ENCODE measurements at places on chromosomes 4 and X.

DNA sequence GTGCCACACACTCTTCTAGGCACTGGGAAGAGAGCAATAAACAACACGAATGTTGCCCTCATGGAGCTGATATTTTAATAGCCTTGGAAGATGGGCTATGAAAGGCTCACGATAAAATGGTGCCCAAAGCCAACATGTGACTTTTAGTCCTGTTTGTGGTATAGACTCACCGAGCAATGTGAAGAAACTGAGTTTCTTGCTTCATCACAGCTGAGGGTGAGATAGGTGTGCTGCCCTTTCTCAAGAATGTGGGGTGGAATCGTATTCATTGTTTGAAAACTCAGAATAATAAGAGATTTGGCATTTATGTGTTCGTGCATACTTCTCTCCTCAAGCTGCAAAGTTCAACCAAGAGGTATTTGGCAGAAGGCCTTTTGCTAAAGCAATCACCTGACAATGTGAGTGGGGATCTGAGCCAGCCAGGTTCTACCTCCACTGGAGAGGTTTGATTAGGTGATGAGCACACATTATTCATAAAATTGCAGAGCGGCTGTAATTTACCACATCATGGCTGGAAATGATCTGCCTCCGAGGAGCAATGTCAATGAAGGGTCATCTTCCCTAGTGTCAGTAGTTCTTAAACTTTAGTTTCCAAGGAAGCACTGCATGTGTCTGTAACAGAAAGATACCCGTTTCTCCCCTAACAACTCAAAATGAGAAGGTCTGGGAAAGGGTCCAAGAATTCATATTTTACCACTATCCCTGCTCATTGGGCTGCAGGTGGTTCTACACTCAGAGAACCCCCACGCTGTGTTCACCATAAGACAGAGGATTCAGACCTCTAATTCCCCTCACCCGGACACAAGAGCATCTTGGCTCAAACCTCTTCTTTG is 41.9 kb upstream of the CBR4 start:
- no peak for DNase-seq

DNA sequence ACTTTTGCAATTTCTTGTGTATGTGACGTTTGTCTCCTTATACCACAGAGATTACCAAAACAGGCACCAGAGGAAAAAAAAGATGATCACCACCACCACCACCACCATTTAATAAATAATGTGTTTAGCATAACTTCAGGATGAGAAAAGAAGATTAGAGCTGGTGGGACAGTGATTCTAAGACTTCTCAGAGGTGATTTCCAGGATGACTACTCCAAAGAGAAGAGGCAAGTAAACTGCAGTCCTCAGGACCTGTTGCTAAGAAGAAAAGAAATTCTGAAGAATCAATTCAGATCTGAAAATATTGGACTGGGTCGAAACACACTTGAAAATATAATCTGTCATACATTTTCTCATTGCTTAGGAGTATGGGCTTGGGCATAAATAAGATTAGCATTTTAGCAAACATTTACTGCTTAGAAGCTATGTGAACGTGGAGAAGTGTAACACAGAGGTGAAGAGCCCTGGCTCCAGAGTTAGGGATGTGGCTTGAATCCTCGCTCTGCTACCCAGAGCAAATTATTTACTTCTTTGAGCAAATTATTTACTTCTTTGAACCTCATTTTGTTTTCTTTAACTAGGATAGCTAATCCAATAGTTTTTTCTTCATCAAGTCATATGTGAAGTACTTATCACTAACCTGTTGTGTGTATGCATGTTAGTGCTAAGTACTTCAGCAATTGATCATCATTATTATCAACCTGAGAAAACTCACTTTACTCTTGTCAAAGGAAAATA is 10.5 kb upstream of the YTHDC1 start:
- DNase-seq = no peak

- no peak for DNase-seq
These were observed 15.2 kb upstream of the ARHGAP24 start for GRCh38 chr4:85459736-85460135.

- no peak for DNase-seq
These were observed 243.1 kb upstream of the ANXA3 start for GRCh38 chr4:78308517-78308916.

DNA sequence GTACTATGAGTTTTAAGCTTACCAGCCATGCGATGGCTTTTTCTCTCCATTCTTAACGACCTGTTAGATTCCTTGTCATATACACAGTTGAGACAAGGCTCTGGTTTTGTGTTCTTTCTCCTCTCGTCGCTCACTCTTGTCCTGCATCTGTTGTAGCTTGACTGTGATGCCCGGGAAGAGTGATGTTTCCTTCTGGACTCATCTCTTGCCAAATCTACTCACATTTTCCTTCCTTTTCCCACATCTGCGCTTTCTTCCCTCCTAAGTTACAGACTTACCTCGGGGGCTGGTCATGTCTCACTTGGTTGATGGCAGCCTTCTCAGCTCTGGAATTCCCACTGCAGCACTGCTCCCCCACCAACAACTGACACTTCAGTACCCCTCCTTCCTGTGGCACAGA is 4.8 kb upstream of the MAP7D3 start:
- DNase-seq = no peak

DNA sequence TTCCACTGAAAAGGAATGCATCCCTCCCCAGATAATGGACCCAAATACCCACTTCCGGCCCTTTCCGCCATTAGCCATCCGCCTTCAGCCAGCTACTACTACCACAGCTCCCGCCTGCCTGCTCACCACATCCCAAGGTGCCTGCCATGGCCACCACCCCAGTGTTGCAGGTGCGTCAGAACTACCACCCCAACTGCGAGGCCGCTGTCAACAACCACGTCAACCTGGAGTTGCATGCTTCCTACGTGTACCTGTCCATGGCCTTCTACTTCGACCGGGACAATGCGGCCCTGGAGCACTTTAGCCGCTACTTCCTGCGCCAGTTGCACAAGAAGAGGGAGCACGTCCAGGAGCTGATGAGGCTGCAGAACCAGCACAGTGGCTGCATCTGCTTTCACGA is 92.2 kb downstream of the PRRG1 start:
- no peak for DNase-seq

- DNase-seq = no peak
These were observed 90.4 kb upstream of the SLC6A14 start for GRCh38 chrX:116345958-116346357.

DNA sequence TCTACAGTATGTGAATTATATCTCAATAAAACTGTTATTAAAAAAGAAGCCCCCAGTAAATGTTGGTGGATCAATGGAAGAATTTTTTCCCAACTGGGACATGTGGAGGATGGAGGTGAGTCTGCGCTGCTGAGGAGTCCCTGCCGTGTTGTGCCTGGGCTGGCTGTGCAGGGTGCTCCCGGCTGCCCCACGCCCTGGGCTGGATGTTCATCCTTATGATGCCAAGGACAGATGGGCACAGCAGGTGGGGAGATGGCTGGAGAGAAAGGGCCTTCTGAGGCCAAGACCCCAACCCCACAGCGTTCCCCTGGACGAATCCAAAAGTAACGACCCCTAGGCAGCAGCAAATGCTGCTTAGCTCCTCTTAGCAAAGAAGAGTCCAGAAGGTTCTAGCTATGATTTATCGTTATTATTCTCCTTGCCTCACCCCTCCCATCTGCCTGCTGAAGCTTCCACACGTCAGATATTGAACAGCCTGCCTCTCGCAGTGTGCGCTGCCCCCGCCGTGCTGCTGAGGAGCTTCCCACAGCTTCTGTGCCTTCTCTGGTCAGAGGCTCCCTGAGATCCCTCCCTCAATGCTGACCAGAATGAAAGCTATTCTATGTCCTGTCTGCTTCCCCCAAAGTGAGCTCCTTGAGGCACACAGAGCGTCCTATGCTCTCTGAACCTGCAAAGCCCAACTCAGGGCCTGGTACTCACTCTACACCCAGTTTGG is 26.5 kb downstream of the HMX1 start:
- no peak for DNase-seq

- no peak for DNase-seq
These were observed 8.5 kb downstream of the NUDT11 start for GRCh38 chrX:51487960-51488267.

DNA sequence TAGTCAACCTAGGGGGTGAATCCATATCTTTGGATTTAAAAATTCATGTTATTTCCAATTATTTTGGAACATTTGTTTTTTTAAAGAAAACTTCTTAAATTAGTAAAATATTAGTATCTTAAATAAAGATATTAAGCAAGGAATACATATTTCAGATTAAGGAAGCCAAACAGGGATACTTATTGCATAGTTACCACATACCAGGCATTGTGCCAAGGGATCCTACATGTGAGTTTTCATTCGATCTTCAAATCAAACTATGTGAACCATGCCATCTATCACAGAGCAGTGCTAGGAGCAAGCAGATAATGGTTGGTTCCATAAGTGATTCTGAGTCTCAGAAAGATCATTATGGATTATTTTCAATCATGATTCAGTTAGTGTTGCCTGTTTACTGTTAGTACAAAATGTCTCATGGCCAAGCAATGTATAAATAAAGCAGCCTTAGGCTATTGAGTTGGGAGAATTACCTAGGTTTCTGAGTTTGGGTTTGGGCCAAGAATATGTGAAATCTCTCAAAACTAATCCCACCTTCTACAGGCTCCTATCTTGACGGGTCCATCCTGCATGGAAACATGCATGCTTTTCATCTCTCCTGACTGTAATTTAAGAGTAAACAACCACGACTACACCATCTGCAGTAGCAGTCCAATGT is 176.7 kb downstream of the NPFFR2 start:
- no peak for DNase-seq

- DNase-seq = no peak
These were observed 1355.6 kb downstream of the FSTL5 start for GRCh38 chr4:160808174-160808573.

GRCh38 chrX:135421932-135422809 is at the start of gene SMIM10L2A:
SMIM10L2A (plus strand) TSS chrX:135421944; CDS start chrX:135422132, 188 bp downstream.
- no peak for DNase-seq

DNA sequence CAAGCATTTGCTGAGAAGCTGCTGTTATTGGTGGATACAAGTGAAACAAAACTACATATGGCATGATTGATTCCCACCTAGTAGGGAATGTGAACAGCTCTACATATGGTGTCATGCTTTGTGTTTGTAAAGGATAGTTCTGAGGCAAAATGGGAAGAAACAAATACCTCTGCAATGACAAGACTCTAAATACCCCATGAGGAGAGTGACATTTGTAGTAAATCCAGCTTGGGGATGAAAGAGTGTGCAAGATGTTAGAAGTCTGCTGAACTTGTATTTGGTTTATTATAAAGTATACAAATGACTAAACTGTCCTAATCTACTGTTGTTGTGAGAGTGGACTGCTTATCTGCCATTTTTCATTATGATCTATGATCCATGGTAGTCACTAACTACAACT is 120.8 kb upstream of the HS3ST1 start:
- DNase-seq = no peak

- no peak for DNase-seq
These were observed 37.7 kb downstream of the GPR82 start for GRCh38 chrX:41761702-41762101.

DNA sequence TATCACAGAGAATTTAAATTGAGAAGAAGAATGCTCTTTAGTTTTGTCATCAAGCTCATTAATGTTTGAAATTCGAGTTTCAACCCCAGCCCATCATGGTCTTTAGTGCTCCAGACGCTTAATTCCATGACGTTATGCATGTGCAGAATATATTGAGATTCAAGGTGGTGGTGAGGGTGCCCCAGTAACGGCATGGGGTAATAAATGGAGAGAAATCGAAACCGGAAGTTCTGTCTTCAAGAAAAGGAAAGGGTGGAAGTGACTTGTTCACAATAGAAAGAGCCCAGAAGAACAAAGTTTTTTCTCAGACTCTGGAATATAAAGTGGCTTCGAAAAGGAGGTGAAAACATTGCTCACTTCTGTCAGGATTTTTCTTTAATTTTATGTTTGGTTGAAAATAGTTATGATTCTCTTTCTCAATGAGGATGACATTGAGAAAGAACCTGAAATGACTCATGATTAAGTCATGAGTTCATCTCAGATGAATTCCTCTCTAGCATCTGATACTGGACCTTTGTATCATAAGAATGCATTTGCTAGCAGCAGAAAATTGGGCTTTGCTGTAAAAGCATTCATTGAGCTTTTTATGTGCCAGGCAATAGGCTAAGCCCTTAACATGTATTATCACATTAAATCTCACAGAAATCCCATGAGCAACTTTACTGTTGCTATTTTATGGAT is 779 bp upstream of the DDX60L start:
- DNase-seq = no peak

DNA sequence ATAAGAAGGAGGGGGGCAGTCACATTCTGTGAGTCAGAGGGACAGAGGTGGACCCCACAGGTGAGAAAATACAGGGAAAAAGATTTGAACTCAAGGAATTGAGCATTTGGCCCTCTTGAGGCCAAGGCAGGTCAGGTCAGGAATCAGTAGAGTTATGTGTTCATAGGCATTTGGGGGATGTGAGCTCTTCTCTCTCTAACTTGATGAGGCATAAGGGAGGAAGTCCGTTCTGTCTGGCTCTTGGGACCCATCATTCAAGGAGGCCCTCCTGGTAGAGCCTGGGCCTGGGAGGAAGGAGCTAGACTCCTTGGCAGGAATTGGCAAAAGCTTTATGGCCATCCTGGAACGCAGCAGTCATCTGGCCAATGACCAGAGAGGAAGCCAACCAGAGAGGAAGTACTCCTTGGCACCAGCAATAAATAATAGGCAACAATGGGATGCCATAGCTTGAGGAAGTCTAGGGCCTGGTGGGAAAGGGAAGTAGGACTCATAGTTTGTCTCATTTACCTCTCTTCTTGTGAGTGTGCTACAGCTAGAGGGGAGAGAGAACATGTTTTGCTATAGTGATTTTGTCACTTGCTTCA is 53.0 kb downstream of the MSN start:
- no peak for DNase-seq

GRCh38 chr4:19888587-19888986 is 363.1 kb upstream of the SLIT2 start:
- DNase-seq = no peak

- no peak for DNase-seq
These were observed 138.3 kb downstream of the AREG start for GRCh38 chr4:74583089-74583700.

DNA sequence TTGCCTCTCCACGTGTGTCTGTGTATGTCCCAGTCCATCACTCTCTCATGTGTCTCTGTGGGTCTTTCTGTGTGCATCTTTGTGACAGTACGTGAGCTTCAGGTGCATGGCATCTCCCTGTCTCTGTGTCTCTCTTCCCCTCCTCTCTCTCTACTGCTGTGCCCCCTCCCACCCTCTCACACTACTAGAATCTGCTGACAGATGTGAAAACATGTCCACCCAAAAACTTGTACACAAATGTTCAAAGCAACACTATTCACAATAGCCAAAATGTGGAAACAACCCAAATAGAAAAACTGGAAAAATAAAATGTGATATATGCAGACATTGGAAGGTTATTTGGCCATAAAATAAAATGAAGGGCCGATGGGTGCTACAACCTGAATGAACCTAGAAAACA is 10.0 kb downstream of the EVC start:
- DNase-seq = no peak

- no peak for DNase-seq
These were observed 77.3 kb downstream of the ARSJ start for GRCh38 chr4:113901994-113902787.

GRCh38 chrX:48694776-48695533 is 1.6 kb upstream of the SUV39H1 start:
- no peak for DNase-seq

- DNase-seq = no peak
These were observed 115.8 kb downstream of the BCOR start for GRCh38 chrX:39981946-39982345.
